Retina (tissue), 1 donor: ENCODE measurements at places on chromosomes 3 and 15.

DNA sequence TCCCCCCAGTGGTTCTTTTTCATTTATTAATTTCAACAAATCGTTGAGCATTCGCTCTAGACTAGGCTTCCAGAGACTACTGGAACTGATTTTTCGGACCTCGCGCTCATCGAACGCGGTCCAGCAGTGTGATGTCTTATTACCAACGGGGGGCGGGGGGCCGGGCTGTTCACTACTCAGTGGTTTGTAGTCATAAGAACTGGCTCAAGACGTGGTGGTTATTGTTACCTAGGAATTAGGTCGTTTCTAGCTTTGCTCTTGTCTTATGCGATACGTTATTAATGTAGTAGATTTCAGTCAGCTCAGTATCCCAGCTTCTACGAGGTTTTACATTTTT lies 858 bp downstream of the RBM5 start:
- no peak for DNase-seq

- DNase-seq, result no peak
Observed at GRCh38 chr15:22856659-22857058, 18.2 kb downstream of the NIPA2 start.

- DNase-seq, result no peak
Observed at GRCh38 chr3:39443530-39443929, 23.9 kb upstream of the MOBP start.

GRCh38 chr15:33086500-33087121 lies 107.9 kb downstream of the FMN1 start:
- DNase-seq, result peak; percentile 22

DNA sequence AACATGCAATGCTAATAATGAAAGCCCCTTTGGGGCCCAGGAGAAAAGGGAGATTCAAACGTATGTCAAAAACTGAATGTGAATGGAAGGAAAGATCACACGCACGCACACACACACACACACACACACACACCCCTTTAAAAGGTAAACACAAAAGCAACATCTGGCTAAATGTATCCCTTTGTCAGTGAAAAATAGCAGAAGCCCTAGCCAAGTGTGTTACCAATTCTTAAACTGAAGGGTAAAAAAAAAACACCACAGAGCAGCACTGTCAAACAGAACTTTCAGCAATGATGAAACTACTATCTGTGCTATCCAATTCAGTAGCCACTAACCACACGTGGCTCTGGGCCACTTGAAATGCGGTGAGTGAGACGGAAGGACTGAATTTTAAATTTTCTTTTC lies 4.9 kb downstream of the RFTN1 start:
- DNase-seq, result no peak

DNA sequence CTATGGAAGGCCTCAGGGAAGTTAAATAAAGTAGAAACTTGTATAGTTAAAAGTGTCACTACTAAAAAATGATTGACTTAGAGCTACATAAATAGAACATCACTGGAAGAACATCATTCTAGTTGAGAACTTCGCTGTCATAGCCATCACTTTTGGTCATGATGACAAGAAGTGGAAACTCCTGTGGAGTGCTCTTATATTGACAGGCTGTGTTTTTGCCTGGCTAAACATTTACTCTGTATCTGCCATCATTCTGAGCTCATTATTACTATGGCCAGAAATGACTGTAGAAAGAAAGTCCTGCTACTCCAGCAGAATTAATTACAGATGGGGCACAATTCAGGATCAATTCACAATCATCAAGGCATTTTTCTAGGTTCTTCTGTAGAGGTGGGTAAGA lies 165.1 kb upstream of the GOLIM4 start:
- DNase-seq, result no peak

- DNase-seq, result no peak
Observed at GRCh38 chr3:157447026-157447694, 10.5 kb downstream of the PTX3 start.

DNA sequence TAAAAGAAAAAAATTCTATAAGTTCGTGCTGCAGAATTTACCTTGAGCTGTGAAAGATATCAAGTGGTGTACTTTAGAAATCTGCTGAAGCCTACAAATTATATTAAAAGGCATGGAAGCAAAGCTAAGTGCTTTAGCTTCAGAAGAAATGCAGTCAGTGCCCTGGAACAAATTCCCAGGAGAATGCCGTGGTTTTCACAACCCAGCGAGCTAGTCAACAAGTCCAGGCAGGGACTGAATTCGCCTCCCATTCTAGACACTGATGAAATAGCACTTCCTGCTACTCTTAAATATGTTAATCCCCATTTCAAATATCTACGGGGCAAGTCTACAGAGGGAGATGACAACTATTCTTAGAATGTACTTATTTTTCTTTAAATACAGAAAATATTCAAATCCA lies 326.4 kb upstream of the IGF1R start:
- no peak for DNase-seq

DNA sequence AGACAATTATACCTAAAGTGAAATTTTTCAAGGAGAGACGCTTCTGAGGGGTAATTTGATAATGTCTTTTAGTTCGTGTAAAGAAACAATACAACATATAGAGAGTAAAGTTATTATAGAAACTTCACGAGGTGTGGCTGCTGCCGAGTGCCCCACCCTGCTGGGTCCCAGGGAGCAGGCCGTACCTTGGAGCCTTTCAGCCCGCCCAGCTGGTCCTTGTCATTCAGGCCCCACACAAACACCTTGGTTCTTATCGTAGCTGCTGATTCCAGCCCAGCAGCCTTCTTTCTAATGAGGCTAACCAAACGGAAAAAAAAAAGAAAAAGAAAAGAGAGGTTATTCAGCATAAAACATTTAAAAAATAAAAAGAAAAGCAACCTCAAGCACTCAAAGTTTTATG lies 83.1 kb upstream of the OCA2 start:
- DNase-seq, result no peak

GRCh38 chr3:65433480-65433879 lies 605.2 kb downstream of the MAGI1 start:
- DNase-seq, result no peak

DNA sequence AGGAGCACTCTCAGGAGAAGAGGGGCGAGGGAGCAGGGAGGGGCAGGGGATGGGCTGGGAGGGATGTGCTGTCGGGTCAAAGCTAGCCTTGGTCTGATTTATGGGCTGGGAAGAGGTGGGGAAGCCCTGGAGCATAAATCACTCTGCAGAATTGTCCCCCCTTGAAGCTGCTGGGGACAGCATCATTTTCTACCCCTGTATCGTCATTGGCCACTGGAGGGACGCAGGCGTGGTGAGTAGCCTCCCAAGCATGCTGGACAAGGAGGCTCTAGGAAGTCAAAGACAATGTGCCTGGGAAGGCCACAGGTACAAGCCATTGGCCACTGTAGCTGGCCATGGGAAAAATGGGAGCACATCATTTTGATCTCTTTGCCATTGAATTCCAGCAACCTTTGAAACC lies 175.5 kb upstream of the CTDSPL start:
- DNase-seq, result no peak

- DNase-seq, result no peak
Observed at GRCh38 chr15:78737187-78737820, 74.0 kb downstream of the ADAMTS7 start.

- DNase-seq, result no peak
Observed at GRCh38 chr3:31095255-31095654, 200.8 kb upstream of the GADL1 start.

- no peak for DNase-seq
Observed at GRCh38 chr3:128494367-128494650, 1.3 kb upstream of the GATA2 start.

GRCh38 chr3:38805765-38806386 lies 10.1 kb downstream of the SCN10A start:
- peak; percentile 72 for DNase-seq

- DNase-seq, result no peak
Observed at GRCh38 chr3:150912501-150912900, 7.3 kb upstream of the MINDY4B start.

DNA sequence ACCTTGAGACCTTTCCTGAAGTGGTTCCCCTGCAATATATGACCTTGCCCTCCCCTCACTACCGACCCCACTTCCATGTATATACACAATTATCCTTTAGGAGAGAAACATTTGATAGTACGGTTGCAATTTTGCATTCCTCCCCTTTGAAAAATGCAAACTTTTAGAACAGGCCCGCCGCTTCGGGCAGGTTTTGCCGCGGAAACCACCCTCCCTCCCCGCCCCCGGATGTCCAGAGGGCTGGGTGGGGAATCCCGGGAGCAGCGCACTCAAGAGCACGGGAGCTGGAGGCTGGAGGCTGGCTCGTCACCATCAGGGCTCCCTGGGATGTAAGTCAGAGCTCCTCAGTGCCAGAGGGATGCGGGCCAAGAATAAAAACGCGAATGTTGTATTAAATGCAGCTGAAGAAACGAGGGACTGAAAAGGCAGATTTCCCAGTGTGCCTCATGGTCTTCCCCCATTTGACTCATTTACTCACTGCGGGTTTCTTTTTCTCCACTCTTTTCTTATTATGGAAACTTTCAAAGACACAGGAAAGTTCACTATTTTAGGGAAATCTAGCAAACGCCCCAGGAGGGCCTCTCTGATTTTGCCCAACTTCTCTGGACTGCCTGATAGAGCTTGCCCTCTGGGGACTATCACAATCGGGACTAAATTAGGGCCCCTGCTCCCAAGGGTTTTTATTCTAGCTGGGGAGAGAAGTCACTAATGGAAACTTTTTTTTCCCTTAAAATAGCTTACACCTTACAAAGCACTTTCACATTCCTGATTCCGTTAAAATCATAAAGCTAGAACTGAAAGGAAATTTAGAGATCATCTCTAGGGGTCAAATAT lies 2.9 kb upstream of the USP3 start:
- no peak for DNase-seq

GRCh38 chr3:112874725-112875124 lies 28.1 kb upstream of the CD200R1L start:
- DNase-seq, result no peak

- DNase-seq, result peak; percentile 40
Observed at GRCh38 chr15:57861034-57861638, 154.6 kb downstream of the POLR2M start.
